Activated CD4-positive, alpha-beta T cell treated with anti-CD3 and anti-CD28 coated beads, Interleukin-2, amount 50 U/mL, for 16 hours (primary cell): ENCODE measurements at places on chromosomes 7 and 10.
A peak's percentile ranks its signal among the peaks of the same experiment; 100 is the strongest.

DNA sequence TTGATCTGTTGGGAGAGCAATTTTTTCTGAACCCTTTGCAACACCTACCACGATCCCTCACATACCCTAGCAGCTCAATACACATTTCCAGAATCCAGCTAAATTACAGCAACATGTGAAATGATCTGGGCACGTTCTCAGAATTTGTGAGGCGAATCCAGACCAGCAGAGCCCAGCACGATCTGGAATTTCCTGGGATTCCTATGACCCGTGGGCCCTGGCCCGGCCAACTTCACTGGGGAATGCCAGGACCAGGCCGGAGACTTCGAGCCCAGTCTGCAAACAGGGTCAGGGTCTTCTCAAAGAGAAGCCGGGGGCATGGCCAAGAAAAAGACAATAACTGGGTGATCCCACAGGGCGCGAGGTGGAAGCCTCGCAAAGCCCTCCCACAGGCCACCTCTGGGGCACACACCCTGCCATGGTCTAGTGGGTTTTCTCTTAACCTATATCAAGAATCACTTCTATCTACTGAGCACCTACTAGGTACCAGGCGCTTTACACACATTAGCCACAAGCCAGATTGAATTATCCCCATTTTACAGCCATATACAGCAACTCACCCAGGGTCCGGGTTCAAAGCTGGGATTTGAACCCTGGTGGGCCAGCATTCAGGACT lies 33.8 kb downstream of the FAM53B start:
- DNase-seq: no peak

DNA sequence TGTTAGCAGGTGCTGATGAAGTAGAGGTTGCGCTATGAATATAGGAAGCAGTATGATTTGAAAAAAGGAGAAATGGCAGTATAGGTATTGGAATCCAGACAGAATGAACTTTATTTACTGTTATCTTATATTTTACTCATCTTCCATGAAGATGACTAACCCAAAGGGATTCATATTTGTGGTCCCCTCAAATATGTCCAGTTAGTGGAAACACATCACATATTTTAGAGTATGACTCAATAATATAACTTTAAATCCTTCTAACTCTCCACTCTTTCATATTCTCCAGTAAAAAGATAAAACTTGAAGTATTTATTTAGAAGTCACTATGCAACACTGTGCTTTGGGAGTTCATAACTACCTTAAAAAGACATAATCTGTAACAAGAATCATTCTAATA lies 286.5 kb upstream of the LRRTM3 start:
- DNase-seq: no peak

DNA sequence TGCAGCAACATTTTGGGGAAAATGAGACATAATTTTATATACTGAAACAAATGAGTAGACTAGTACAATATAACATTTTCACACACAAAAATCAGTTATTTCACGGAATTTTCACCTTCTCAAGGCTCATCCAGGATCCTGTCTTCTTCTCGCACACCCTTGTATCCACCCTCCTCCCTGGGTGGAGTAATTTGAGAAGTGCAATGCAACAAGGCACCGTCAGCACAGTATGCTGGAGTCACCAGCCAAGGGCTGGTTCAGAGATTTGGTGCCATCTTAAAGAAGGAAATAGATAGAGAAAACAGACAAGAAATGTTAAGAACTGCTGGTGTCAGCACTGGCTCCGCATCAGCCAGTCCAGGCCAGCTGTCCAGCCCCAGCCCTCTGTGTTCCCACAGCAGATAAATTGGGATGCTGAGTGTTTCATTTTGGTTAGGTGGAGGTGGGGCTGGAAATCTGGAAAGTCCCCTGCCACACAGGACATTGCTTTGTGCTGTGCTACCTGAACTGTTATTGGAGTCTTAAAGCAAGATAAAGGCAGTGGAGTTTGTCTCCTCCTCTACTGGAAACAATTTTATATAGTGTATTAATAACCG lies 176.1 kb downstream of the ABCA13 start:
- no peak for DNase-seq

- DNase-seq: no peak
These were observed 20.6 kb downstream of the SORBS1 start for GRCh38 chr10:95540514-95541052.

DNA sequence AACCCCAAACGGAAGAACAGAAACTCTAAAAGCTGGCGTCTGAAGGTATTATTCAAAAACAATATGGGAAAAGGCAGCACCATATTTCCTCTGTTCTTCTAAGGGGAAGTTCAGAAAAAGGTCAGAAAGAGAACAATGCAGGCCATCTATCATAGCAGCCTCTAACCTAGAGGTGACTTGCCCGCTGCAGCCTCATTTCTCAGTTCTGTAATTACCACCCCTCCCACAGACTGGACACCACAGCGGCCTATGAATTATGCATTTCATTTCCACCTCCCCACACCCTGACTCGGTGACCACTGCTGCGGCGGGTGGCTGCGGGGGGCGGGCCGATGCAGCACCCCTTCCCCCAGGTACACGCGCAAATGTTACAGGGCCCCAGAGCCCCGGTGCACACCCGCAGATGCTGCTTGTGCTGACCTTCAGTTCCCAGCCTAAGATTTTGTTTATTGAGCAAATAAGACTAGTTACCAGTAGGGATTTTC lies 125.5 kb downstream of the CLEC2L start:
- peak; percentile 45 for DNase-seq
